AG04449 (cell line): ENCODE measurements at places on chromosomes 12 and 14.

GRCh38 chr12:29883525-29883924 is 99.8 kb upstream of the TMTC1 start:
- DNase-seq = no peak

- no peak for DNase-seq
Measured at GRCh38 chr14:35352274-35353233, 52.0 kb downstream of the NFKBIA start.

- no peak for DNase-seq
Measured at GRCh38 chr14:34063470-34064164, 112.7 kb upstream of the EGLN3 start.

GRCh38 chr14:62532181-62532580 is 513.1 kb downstream of the KCNH5 start:
- no peak for DNase-seq

GRCh38 chr14:51201890-51202289 is 38.2 kb upstream of the TMX1 start:
- no peak for DNase-seq

- no peak for DNase-seq
Measured at GRCh38 chr12:66624806-66625205, 54.1 kb downstream of the GRIP1 start.

- no peak for DNase-seq
Measured at GRCh38 chr12:108712165-108712924, 19.0 kb downstream of the CORO1C start.

- DNase-seq = no peak
Measured at GRCh38 chr14:104797115-104798044, 1.8 kb upstream of the AKT1 start.

DNA sequence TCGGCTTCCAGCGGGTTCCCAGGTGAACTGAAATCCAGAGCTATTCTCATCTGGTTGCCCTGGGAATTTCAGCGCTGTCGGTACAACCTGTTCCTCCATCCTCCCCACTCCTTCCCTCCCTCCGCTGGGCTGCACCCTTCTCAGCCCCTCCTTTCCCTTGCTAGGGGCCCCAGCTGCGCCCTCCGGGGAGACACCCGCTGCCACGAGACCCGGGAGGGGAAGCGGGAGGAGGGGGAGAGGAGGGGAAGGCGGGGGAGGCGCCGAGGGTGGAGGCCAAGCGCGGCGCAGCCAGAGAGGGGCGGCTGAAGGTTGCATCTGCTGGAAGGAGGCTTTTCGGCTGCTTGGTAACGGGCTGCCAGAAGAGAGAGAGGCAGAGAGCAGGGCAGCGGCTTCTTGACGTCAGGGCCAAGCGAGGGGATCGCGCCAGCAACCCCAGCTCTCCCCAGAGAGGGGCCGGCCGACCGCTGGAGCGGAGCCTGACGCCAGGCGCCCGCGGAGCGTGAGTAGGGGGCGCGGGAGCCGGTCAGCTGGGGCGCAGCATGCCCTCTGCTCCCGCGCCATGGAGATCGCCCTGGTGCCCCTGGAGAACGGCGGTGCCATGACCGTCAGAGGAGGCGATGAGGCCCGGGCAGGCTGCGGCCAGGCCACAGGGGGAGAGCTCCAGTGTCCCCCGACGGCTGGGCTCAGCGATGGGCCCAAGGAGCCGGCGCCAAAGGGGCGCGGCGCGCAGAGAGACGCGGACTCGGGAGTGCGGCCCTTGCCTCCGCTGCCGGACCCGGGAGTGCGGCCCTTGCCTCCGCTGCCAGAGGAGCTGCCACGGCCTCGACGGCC is at the start of gene KCNA5:
Gene KCNA5, plus strand, starts transcription at position 291 of the 831 bp plus-strand sequence. Its CDS starts 269 bp downstream, at position 560.
- DNase-seq = no peak

- no peak for DNase-seq
Measured at GRCh38 chr14:55045087-55045486, 6.4 kb upstream of the MAPK1IP1L start.

- DNase-seq = no peak
Measured at GRCh38 chr12:45756666-45757065, 27.2 kb downstream of the ARID2 start.

- DNase-seq = no peak
Measured at GRCh38 chr14:100781952-100782351, 44.0 kb upstream of the MEG3 start.

DNA sequence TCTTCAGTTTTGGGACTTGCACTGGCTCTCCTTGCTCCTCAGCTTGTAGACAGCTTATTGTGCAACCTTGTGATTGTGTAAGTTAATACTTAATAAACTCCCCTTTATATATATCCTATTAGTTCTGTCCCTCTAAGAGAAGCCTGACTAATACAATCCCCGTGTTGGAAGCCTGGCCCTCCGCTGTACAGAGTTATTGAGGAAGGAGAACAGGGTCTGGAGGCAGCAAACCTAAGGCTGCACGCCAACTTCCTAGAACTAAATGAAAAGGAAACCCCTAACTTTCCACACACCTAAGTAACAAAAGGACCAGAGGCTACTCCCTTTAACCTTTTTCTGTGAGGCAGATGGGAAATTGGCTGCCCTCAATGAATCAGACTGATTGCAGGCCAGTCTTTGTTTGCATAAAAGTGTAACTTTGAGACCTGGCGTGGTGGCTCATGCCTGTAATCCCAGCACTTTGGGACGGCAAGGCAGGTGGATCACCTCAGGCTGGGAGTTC is 42.6 kb upstream of the LIMA1 start:
- DNase-seq = no peak

GRCh38 chr12:104121001-104121400 is 17.0 kb downstream of the NFYB start:
- DNase-seq = no peak

DNA sequence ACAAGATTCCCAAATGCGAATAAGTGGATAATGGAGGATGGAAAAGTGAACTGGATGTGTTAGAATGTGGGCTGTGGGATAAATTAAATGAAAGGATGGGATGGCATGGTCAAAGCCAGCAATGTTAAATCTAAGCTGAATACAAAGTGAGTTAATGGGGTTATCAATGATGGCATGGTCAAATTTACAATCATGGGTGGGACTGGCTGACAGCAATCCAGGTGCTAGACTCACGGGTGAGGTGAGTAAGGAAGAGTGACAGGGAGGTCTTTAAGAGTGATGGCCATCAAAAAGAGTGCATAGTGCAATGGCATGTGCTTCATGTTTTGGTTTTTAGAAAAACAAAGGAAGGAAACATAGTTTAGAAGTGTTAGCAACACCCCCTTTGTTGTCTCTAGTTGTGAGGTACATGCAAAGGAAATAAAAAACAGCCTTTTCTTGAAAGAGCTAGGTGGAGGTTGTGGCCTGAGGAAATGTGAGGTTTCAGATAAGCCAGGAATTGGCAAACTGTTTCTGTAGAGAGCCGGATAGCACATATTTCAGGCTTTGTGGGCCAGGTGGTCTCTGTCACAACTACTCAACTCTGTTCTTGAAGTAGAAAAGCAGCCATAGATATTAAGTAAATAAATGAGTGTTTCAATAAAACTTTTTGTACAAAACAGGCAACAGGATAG is 328.7 kb downstream of the RPL10L start:
- DNase-seq = no peak

DNA sequence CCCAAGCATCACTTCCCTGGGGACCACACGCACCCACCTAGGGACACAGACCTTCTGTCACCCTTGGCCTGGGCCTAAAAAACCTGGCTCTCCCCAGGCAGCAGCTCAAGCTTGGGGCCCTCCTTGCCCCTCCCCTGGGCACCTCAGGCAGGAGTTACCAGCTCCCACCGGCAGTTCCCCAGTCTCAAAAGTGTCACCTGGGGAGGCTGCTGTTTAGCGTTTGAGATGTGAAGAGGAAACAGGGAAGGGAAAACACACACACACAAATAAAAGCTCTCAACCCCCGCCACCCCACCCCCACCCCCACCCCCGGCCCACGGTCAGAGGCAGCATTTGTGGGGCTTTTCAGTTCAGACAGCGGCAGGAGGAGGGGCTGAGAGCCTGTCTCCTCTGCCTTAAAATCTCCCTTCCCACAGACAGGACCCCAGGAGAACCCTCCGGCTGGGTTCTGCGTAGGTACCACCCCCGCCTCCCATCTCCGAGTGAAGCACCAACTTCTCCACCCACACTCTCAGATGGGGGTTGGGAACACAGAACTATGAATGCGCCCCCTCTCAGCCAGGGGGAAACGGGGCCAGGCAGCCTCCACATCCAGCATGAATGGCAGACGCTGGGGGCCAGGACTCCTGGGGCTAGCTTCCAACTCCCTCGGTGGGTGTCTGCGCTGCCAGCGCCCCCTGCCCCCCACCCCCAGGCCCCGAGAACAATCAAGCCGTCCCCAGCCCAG is 3.0 kb downstream of the NCOR2 start:
- DNase-seq = no peak

- no peak for DNase-seq
Measured at GRCh38 chr14:63564318-63564717, 21.1 kb upstream of the PPP2R5E start.

DNA sequence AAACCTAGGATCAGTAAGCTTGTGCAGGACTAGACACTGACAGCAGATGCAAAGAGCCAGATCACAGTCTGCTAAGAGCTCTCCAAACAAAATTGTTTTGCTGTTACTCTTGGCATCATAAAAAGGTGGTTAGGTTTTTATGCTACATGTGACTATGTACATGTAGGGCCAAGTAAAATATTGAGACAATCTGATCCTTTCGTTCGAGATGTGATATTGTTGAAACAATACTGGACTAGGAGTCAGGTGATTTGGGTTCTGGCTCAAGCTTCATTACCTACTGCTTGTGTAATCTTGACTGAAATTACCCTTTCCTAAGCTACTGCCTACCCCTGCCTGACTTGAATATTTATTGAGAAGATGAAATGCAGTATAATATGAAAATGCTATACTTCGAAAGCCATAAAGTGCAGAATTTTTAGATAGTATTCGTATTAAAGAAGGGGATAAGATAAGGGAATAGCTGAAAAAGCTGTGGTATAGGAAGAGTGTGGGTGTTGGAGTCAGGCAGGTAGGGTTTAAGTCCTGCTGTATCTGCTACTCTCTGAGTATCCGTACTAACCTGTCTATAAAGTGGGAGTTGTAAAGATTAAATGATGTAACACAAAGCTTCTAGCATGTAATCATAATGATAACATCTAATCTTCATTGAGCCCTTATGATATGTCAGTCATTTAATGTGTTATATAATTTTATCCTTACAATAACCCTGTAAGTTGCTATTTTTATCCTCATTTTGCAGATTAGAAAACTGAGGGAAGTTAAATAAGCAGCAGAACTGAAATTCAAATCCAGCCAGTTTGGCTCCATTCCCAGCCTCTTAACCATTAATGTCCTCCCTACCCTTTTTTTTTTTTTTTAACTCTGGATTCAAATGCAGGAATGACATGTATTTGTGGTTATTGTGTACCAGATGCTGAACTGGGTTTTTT is 38.6 kb upstream of the ATF1 start:
- DNase-seq = no peak

DNA sequence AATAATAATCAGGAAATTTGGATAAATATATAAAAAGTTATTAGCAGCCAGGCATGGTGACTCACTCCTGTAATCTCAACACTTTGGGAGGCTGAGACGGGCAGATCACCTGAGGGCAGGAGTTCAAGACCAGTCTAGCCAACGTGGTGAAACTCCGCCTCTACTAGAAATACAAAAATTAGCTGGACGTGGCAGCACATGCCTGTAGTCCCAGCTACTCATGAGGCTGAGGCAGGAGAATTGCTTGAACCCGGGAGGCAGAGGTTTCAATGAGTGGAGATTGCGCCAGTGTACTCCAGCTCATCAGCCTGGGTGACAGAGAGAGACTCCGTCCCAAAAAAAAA is 64.5 kb downstream of the SYT1 start:
- no peak for DNase-seq

DNA sequence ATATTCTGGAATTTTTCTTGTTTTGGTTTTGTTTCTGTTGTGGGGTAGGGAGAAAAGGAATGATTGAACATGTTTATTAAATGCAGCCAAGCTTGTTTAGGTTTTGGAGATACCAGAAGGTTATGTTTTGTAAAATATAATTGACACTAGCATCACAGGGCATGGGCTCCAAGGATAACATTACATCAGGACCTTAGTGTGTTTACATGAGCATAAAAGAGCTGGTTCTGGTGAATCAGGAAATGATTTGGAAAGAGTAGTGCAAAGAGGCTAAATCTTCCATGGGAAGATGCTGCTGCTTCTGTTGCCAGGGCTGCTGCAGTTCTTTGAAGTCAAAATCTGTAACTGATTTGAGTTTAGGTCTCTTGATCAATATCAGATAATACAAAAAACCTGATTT is 118.7 kb downstream of the ETNK1 start:
- DNase-seq = no peak

DNA sequence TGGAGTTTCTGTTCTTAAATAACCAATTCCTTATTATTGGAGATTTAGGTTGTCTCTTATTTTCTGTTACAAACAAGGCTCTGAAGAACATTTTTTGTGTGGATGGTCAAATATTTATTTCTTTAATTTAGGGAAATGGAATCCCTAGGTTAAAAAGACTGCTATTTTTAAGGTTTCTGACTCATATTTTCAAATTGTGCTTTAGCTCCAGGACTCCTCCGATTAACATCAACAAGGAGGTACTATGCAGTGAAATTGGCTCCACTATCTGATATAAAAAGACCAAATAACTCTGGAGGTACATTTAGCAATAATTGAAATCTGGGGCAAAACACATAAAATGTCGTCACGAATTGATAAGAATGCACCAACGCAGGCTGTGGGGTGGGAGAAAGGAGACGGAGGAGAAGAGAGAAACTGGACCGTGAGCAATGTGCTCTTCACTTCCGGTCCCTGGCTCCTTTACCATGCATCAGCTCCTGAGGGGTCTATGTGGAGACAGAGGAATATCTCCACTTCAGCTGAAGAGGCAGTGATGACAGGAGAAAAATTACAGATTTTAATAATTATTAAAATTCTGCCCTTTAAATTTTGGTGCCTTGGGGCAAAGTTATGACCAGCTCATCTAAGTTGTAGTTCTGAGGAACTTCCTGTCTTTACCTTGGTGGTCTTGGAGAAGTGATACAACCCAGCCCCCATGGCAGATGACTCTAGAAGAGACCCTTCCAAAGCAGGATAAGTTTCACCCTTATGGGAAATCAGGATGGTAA is 90.2 kb upstream of the BTG1 start:
- DNase-seq = no peak

DNA sequence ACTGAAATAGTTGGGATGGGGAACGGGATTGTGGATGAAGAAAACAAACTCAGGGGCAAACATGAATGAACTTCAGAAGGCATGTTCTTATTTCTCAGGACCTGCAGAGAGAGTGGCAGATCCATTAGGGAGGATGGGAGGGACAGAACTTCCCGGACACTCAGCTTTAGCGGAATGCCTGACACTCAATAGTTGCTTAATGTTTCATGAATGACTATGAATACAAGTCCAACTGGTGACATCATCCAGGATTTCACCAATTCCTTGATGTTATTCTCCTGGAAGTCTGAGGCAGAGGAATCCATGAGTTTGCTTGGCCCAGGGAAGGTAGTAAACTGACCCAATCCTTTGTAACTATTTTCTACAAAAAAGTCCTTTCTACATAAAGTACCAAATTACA is 37.8 kb upstream of the LRRC10 start:
- peak; percentile 87 for DNase-seq
